ENCODE measurements at places on chromosomes 2 and 18. TPM values are rescaled to one million over a fixed set of nuclear protein-coding genes. Genes with fewer than 3 reads are reported as not detected.
A peak's percentile ranks its signal among the peaks of the same experiment; 100 is the strongest.

IL37 gene
- not detected for total RNA-seq

REEP1 gene
- 2.0 TPM for total RNA-seq

RAPGEF4 gene
- total RNA-seq: 0.77 TPM

PUS10 gene
- 3.9 TPM for total RNA-seq

FMNL2 gene
- total RNA-seq: 51.8 TPM

DNA sequence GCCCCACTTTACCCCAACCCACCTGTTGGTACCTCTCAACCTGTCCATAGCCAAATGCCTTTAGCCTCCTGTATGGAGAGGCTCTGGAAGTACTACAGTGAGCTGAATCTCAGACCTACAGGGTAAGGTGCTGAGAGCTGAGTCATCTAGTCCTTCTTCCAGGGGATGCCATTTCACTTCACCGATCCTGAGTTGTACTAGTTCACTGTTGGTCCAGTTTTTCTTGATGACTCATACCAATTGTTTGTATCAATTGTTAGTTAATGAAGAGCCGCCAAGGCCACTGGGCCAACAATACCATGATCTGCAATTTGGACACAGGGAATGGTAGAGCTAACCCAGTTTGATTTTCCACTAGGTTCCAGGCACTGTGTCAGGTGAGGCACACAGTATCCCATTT, 257.0 kb downstream of the CLIP4 start:
- no peak for DNase-seq

GRCh38 chr2:60992985-60993392, 24.5 kb upstream of the PEX13 start:
- no peak for DNase-seq

DNA sequence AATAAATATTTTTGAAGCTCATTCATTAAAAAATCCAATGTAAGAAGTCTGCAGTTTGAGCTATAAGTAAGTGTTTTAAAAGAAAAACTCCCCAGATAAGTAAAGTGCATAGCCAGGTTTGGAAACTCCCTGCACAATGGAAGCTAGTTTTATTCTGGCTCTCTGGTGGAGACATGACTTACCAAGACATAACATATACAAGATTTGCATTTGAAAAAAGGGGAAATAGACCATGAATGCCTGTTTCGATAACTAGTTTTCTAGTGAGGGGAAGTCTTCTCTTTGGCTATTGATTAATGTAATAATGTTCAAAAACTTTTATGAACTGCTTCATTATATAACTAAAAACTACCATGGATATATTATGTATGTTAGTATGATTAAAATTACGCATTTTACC, 435.2 kb downstream of the ARHGAP15 start:
- no peak for DNase-seq

DNA sequence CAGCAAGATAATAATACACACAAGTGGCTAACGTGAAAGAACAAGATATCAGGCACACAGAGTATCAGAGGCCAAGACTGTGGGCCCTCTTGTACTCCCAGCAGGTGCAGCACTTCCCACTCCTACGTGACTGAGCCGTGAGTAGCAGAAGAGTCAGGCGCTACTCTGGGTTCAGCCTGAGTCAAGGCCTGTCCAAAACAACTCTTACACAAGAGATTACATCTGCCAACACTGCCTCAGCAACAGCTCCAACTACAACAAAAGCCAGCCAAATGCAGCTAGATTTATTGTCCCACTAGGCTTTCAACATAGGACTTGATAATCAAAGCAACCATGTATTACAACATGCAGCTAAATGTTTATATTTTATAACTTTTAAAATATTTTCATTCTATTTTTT, 56.2 kb downstream of the ITSN2 start:
- no peak for DNase-seq

- no peak for DNase-seq
These were observed 4.2 kb upstream of the ODC1 start for GRCh38 chr2:10452312-10452711.

DNA sequence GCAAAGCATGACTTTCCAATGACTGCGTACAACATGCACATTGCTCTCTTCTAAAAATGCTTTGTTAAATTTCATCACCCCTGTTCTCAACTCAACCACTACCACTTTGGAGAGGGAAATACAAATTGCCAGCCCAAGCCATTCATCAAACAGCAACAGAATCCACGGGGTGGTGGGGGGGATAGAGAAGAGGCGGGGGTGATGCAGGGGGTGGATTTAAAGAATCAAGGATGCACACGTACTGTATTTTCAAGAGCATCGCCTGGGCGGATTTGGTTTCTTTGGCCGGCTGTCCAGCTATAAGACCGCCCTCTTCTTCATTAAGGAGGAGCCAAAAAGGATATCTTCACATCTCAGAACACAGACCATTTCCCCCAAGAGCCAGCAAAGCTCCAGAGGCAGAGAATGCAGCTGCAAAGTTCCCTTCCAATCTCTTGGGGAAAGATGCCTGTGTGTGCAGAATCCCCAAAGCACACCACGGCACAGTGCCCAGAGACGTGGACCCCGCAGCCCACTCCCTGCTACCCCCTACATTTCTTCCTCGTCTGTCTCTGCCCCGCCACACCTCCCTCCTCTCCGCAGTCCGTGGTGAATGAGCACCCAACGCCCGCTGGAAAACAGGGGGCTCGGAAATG, 977 bp downstream of the SLC8A1 start:
- peak; percentile 70 for DNase-seq

DNA sequence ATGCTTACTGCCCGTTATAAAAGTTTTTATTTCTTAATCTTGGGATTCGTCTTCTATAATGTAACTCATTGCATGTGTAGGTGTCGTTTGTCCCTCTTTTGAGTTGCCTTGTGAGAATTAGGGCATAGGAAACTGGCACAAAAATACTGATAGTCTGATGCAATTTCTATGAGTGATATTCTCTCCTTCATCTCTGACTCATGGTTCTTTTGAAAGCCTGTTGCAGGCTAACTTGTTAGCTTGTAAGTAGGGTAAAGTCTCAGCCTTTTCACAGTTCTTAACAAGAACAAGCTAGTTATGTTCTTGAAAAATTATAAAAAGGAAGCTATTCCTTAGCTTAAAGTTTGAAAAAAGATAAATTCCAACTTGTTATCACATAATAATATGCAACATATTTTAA, 1085.4 kb upstream of the NRXN1 start:
- no peak for DNase-seq

DNA sequence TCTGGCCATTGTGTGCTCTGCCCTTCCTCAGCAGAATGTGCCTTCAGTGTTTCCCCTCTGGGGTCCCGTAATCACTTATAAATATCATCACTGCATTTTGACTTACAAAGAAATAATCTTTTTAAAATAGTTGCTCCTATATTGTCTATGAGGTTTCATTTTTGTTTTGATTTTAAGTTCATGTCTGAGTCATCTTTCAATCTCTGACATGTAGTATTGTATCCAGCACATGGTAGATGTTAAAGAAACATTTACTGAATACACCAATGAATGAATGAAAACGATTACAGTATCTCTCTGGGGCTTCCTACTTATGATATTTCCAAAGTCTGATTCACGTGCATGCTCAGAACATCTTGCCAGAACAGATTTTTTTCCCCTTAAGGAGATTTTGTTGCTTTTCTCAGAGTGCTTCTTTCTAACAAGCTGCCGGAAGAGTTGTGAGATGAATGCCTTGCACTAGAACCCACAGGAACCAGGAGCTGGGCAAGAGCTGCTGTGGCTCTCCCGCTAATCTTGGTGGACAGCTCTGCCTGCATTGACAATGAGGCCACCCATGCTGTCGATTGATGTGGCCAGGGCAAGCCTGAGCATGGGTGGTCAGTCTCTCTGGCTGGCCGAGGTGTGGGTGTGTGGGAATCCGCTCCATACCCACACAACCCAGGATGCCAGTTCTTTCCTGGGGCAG, 199.4 kb downstream of the CYRIA start:
- DNase-seq: no peak

- no peak for DNase-seq
These were observed 443.6 kb downstream of the CBLN2 start for GRCh38 chr18:72100465-72101004.

DNA sequence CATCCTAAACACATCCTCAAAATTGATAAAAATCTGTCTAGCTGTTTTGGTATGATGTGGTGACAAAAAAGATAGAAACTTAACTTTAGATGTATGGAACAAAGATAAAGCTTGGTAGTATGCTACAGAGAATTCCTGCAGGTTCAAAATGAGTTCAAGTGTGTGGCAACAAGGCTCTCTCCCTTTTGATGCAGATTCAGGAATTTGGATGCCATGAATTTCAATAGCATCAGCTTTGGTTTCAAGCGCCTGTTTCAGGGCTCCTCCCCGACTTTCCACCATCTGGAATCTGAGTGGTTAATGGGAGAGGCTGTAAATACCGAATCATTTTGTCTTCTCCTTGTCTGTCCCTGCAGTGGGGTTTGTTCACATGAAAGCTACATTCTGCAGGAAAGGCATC, 180.6 kb downstream of the MTX2 start:
- peak; percentile 88 for DNase-seq

- no peak for DNase-seq
These were observed 123.0 kb downstream of the MAP4K4 start for GRCh38 chr2:101820519-101820918.

Measured in endodermal cell (in vitro differentiated cells).